Right lung (tissue), 10 donors: ENCODE measurements at places on chromosomes 3 and 15.

DNA sequence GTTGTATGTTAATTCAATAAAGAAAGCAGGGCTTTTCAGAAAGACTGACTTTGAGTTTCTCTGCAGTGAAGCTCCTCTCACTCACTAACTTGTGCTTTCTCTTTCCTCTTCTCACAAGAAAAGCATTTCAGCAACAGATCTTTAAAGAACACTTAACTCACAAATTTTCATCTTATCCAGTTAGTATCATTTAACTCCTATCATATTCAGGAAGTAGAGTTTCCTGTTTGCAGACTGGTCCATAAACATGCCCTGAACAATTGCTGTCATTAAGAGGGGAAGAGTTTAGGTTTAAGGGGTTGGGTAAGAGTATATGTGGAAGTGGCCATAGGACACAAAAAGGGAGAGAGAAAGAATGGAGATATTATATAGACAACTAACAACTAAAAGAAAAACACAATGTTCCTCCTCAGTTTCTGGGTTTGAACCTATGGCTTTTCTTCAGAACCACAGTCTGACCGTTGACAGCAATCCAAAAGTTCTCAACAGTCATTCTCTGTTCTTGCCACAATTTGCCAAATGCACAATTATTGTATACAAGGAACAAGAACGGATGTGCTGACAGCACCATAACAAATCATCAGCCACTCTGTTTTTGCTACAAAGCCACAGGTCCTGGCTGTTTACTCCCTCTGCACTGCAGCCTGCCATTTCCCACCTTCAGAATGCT is 63.9 kb downstream of the CHAC1 start:
- no peak for DNase-seq

DNA sequence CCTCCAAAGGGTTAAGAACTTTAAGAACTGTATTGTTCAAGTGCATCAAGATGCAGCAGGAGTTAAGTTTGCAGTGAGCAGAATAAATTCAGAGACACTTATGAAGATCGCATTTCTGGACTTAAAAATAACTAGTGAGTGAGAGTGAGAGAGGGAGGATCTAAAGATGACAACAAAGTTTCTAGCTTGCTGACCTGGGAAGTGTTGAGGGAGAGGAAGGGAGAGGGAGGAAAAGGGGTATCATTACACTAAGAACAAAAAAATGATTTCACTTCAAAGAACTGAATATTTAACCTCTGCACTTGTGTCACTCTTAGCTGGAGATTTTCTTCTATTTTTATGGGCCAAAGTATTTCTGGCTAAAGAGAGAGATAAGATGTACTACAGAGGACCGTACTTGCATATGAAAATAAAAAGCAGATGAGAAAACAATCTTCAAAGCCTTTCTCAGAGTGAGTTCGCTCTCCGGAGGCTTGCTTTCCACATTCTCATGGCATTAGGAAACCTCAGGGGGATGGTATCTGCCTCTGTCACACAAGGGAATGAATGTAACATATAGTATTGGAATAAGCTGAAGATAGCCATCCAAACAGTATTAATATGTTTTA is 91.4 kb upstream of the TJP1 start:
- no peak for DNase-seq

- DNase-seq = no peak
Observed at GRCh38 chr3:149227591-149228268, 6.1 kb upstream of the CP start.

GRCh38 chr3:26425076-26425475 is 197.5 kb upstream of the LRRC3B start:
- no peak for DNase-seq

DNA sequence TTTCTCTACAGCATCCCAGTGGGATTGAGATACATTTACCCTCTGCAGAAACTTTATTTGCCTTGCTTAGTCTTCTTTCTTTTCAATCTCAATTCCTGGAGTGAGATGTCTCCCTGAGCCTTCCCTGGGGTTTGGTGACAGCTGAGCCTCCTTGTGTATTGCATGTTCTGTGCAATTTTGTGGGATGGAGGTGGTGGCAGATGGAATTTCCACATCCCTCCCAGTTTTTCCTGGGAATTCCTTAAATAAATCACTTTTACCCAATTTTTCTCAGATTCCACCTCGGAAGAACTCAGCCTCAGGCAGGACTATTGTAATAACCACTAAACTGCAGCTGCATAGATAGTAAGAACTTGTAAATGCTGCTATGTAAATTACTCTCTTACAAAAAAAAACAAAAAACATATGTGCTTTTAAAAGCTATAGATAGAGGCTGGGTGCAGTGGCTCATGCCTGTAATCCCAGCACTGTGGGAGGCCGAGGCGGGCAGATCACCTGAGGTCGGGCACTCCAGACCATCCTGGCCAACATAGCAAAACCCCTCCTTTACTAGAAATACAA is 88.5 kb upstream of the ABHD17C start:
- no peak for DNase-seq

DNA sequence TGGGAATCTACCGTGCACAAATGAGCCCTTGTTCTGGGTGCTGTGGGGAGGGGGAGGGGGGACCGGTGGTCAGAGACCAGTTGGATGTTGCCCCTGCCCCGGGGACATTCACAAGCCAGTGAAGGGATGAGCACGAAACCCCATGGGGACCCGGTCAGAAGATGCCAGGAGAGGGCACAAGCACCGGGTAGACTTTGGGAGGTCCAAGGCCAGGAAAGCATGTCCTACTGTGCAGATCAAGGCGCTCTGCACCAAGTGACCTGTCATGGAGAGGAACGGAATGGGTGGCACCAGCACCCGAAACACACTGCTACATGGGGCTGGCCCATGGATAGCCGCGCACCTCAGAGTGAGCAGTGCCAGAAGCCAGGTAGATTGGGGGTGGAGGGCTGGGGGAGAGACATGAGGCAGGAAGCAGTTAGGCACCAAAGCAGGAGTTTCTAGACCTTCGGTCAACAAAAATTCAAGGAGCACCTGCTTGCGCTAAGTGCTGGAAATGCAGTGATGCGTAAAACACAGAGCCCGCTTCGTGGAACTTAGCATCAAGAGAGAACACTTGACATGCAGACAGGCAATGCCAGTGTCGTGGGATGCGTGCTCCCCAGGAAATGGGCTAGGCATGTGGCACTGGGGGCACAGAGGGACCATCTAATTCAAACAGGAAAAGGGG is 99.1 kb downstream of the CPN2 start:
- DNase-seq = no peak

DNA sequence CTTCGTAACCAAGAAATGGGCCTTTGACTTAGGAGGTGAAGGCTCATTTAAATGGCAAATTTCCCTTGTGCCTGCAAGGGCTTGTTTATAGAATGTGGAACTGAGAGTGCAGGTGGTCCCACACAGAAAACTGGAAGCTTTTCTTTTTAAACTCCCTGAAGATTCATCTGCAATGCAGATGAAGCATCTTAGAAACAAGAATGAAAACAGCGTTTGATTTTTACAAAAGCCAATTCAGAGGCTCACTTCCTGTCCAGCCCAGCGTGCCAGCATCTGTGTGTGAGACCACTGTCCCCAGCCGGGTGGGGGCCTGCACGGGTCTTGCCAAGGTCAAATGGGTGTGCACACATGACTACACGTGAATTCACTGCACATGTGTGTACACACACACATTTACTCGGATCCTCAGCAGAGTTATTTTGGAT is 94.7 kb downstream of the LINGO1 start:
- no peak for DNase-seq

GRCh38 chr3:39390181-39390580 is 7.0 kb downstream of the SLC25A38 start:
- DNase-seq = no peak

- no peak for DNase-seq
Observed at GRCh38 chr3:42515976-42516375, 13.5 kb downstream of the VIPR1 start.

- peak; percentile 4 for DNase-seq
Observed at GRCh38 chr15:25903024-25903581, 40.0 kb upstream of the ATP10A start.

DNA sequence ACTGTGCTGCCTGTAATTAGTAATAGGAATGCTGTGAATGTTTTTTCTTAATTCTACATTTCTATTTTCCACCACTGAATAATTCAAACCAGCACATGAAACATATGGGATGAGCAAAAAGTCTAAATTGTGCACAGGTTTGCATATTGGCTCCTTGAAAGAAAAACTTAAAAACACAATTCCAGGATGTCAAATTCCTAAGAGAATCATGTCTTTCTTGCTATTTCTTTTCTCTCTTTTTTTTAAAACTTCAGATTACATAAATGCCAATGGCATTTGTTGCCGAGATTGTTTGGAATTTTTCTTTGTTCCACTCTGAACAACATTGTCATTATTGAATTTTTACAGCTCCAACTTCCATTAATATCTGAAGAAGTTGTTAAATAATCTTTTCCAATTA is 60.8 kb downstream of the VGLL3 start:
- no peak for DNase-seq
